ENCODE measurements at places on chromosomes 7 and 10.

- DNase-seq = no peak
Measured at GRCh38 chr10:61898435-61898778, 3.1 kb upstream of the ARID5B start.

DNA sequence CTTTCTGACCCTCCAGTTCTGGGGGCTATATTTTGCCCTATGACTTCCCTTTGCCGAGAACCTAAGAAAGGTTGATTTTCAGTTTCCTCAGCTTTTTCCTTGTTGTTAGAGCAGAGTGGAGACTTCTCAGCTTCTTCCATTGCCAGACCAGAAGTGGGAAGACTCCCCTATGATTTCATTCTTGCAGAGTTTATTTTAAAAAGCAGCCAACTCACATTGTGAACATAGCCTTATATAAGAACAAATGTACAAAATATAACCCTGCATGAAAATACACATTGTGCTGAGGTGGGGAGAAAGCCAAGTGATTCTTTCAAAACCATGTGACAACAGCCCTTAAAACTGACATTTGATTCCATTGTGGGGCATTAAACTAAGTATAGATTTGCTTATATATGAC is 33.8 kb upstream of the FZD8 start:
- DNase-seq = no peak

DNA sequence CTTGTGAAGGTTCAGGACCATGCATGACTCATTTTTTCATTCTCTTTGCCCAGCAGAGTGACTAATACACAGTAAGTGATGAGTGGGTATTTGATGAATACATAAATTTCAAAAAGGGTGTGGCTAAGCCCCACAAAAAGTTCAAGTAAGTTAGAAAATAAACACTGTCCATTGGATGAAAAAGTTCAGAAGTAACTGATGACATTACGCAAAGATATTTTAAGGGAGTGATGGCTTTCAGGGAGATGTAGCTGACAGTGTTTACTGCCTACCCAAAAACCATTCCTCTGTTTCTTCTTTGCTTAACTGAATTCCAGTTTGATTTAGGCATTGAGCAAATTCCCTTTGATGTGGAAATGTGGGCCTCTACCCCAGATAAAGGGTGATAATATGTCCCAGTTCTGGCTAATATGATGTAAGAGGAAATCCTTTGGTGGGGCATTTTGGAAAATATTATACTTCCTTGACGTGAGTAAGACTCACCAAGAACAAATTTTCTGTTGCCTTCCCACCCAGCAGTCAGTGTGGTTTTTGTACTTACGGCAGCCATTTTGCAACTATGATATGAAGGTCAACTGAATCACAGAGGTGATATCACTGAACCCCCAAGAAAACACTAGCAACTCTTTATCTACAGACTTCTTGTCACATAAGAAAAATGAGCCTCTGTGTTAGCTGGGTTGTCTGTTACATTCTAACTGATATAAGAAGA is 29.0 kb upstream of the EBLN1 start:
- DNase-seq = no peak

GRCh38 chr10:118020365-118020764 is 26.4 kb downstream of the RAB11FIP2 start:
- DNase-seq = no peak

DNA sequence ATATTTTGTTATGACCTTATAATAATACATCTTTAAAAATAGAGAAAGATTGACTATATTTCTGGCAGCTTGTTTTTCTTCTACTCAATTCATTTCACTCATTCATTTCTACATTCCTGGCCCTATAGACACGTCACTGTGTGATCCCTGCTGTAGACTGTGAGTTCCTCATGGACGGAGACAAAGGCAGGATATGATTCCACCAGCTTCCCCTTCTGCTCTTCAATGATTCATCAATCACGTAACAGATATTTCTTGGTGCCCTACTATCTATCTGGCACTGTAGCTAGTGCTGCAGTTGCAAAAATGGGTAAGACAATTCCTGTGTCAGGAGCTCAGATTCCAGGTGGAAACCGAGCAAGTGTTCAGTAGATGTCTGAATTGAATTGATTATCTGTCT is 415.0 kb downstream of the SFMBT2 start:
- DNase-seq = no peak

DNA sequence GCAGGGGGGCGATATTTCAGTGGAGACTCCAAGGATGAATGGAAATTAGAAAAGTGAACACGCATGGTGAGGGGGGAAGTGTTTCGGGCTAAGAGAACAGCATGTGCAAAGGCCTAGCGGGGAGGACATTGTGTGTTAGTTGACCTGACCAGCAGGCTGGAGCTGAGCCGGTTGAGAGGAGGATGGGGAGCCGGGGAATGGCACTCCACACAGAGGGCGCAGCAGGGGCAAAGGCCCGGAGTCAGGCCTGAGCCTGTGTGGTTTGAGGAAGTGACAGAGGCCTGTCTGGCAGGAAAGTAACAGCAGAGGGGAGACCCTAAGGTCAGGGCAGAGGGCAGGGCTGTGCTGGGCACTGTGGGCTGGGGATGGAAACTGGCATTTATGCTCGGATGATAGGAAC is 83.2 kb upstream of the ZNF479 start:
- DNase-seq = no peak

DNA sequence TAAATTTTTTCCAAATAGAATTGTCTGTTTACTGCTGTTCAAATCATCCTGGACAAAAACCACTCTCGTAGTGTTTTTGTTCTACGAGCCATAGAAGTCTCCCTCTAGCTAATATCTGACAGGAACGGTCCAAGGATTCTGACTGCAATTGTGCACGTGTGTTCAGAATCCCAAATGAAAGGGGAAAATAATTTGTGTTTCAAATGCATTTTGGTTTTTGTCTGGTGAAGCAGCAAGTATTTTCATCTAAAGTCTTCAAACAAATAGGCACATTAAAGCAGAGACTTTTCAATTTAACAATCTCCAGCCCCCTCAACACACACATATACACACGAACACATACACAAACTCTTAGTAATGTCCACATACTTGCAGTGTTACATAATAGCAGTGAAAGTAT is 475 bp downstream of the NEUROD6 start:
- no peak for DNase-seq

GRCh38 chr10:95706573-95706972 is 12.8 kb upstream of the TCTN3 start:
- DNase-seq = no peak

All from colonic mucosa (tissue), 4 donors.